ENCODE measurements at places on chromosomes 7 and 10.
A peak's percentile ranks its signal among the peaks of the same experiment; 100 is the strongest.

GRCh38 chr10:93715345-93715744 is 13.0 kb upstream of the FRA10AC1 start:
- DNase-seq: no peak

GRCh38 chr10:67464278-67464677 is 231.7 kb downstream of the CTNNA3 start:
- DNase-seq: no peak

- no peak for DNase-seq
Observed at GRCh38 chr7:49346195-49346899, 422.0 kb downstream of the CDC14C start.

DNA sequence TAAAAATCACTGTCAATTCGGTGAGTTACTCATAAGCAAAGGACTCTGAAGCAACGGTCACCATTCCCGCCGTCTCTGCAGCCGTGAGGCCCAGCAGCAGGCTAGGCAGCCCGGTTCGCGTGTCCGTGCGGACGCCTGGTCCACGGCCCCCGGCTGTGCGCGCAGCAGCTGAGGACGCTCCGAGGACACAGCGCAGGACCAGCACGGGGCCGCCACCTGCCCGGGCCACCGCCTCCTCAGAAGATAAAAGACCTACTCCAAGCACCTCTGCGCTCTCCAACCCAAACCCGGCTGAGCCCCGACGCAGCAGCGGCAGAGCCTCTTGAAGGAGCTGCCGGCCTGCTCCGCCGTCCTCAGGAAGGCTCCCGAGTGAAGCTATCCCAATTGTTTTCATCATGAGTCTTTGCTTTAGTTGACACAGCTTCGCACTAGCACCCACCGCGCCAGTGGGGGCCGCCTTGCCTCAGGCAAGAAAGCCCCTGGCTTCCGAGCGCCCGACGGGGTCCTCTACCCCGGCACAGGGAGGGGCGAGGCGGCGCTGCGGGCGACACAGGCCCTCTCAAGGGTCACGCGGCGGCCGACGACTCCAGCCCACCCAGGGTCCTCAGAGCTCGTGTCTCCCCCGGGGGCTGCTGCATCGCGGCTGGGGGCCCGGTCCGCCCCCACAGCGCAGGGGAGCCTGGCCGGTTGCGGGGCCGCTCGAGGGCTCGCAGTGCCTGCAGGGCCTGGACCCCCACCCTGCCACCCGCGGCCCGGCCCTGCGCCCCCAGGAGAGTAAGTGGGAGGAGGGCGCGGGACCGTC is 16.9 kb upstream of the GPR146 start:
- DNase-seq: peak; percentile 59

DNA sequence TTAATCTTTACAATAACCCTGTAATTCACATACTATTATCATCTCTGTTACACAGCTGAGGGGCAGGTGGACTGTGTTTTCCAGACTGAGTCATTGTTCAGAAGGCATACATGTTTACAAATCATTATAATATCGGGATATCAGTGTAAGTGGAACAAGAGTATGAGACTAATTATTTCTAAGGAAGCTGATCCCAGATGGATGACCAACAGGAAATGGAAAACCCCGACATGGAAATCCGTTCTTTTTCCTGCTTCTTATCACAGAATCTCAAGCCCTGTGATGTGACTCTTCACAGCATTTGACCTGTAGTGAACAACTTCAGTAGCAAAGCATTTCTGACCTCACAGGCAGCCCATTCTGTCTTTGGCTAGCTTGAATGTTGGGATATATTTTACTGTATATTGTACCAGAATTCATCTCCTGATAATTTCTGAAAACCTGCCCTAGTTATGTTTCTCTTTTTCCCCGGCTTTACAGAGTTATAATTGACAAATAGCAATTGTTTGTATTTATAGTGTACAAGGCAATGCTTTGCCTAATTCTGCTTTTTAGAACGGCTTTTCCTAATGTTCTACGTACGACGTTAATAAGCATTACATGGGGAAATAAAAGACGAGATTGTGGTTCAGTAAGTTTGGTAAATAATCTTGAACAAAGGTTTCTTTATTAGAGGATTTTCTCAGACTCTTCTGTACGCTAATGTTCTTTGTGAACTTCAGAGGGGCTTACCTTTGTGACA is 78.6 kb upstream of the SYPL1 start:
- DNase-seq: no peak
